HEK293T (cell line): ENCODE measurements at places on chromosomes 2 and 18.

DNA sequence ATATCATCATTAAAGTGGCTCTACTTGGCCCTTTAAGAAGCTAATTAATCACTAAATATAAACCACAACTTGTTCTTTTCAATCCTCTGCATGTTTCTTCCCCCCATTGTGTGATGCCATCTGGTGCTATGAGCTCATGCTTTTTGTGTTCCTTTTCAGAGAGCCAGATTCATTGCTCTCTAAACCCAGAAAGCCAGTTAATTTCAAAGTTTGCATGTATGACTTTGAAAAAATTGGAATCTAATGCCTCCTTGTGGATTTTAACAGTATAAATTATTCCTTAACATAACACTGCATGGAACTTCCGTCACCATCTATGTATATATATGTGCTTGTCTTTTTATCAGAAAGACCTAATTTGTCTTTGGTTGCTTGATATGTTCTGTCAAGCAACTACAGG lies 31.1 kb downstream of the TMEM178A start:
- no peak for DNase-seq

DNA sequence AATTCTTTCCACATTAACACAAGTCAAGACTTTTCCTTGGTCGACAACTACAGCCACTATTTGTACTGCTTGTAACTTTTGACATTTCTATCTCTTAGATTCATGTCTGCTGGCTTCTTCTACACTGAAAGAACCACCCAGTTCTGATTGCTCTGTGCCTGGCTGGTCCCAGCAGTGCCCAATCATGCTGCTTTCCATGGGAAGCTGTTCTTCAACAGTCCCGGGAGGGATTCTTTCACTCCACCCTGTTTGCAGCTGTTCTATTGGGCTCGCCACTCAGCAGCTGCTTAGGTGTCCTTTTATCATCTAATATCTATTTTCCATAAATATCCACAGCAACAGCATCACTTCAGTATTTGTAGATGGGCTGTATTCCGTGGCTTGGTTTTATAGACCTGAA lies 471.1 kb upstream of the SMIM21 start:
- no peak for DNase-seq

DNA sequence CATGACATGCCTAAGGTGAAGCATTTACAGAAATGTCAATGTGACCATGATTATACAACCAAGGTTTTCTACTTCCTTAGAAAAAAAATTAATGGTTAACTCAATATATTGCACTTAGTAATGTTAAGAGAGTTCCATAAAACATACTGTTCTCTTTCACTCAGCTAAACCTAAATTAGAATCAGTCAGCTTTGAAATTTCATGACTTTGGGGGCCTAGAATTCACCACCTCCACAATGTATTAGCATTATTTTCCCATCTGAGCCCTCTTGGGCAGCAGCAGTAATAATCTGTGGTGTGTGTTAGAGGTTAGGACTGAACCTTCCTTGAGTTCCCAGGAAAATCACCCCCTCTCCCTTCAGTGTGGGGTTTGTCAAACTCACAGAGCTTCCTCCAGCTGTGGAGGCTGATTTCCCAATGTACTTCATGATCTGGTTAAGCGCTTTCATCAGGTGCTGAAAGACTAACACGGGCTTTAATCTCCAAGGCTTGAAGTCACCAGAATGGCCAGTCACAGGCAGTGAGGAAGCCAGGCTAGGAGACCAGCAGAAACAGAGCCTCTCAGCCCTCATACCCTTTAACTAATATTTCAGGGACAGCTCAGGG lies 7.1 kb upstream of the UPP2 start:
- no peak for DNase-seq

DNA sequence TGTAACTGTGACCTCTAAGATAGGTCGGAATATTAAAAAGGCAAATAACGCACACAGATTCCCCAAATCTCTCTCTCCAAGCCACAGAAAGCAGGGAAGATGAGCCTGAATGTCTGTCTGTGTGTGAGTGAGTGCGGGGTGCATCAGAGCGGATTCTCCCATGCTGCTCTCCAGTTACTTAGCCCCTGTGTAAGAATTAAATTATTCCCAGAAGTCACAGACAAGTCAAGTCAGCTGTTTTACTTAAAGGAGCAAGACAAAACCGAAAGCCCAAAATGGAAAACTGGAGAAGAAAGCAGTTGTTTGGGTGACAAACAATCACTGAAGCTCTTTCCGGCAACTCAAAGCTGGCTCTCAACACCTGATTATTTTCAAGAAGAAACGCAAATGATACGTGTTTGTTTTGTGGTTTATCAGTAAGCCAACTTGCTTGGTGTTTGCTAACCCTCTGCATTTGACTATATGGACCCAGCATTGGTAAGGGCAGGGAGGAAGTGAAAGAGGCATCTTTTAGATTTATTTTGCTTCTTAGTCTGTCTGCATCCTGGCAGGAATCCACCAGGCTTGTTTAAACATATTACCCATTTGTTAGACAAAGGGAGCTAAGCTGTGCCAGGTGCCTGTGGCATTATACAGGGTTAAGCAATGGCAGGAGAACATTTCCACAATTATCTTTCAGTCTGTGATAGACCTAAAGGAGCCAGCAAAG lies 121.5 kb upstream of the CREB1 start:
- DNase-seq: no peak

DNA sequence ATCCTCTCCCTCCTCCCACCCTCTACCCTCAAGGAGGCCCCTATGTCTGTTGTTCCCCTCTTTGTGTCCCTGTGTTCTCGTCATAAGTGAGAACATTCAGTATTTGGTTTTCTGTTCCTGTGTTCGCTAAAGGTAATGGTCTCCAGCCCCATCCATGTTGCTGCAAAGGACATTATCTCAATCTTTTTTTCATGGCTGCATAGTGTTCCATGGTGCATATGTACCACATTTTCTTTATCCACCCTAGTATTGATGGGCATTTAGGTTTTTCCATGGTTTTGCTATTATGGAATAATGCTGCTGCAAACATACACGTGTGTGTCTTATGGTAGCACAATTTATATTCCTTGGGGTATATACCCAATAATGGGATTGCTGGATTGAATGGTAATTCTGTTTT lies 33.0 kb downstream of the PUM2 start:
- no peak for DNase-seq

- no peak for DNase-seq
Measured at GRCh38 chr18:2169656-2170055, 401.6 kb downstream of the METTL4 start.
